Stimulated activated CD4-positive, alpha-beta T cell treated with anti-CD3 and anti-CD28 coated beads, Interleukin-15, amount 100 ng/mL, for 1 hour (primary cell): ENCODE measurements at places on chromosomes 13 and 19.

DNA sequence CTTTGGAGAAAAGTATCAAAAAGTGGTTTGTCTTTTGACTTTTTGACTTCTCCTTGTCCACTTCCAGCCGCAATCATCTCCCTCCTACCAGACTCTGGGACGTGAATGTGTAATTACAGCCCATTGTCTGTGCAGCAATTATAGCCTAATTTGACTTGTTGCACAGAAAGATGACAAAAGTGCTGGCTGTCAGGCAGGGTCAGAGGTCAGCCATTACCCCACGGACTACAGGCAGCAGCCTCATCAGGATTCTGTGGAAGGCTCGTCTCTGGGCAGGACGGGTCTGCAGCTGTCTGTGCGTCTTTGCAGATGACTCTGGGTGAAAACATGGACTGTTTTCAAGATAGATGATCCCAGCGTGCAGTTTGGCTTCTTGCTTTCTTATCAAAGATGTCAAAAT, 102.2 kb upstream of the EDNRB start:
- no peak for DNase-seq

- DNase-seq: no peak
These were observed 73.7 kb upstream of the IPO5 start for GRCh38 chr13:97879646-97880310.

- no peak for DNase-seq
These were observed 24.7 kb downstream of the ZNRF4 start for GRCh38 chr19:5479958-5480357.

DNA sequence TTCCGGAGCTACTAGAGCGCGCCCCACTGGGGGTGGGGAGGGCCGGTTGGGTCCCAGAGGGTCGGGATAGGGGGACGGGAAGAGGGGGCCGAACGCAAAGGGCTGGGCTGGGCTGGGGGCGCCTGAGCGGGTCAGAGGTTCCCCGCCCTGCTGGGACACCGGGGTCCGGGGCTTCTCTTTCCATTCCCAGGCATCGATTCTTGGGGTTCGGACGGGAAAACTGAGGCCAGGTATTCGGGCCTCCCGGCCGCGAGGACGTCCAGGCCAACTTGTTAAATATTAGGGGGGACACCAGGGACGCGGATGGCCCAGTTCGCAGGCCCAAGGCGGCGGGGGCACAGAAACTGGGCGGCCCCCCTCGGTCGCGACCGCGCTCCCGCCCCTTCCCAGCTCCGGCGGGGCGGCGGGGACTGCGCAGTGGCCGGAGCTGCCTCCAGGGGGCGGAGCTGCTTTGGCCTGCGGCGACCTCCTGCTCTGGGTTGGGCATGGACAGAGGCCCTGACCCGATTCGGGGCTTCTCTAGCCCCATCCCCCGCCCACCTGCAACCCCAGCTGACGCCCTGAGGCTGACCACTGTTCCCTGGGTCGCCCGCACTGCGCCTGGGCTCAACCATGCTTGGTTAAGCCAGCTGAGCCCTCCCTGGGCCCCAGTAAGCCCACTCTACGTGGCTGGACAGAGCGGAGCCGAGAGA, 1.2 kb upstream of the KLF16 start:
- DNase-seq: no peak

- DNase-seq: no peak
These were observed 476.3 kb upstream of the SLITRK1 start for GRCh38 chr13:84358601-84359000.

- no peak for DNase-seq
These were observed 96.2 kb downstream of the COL4A2 start for GRCh38 chr13:110403315-110403714.

DNA sequence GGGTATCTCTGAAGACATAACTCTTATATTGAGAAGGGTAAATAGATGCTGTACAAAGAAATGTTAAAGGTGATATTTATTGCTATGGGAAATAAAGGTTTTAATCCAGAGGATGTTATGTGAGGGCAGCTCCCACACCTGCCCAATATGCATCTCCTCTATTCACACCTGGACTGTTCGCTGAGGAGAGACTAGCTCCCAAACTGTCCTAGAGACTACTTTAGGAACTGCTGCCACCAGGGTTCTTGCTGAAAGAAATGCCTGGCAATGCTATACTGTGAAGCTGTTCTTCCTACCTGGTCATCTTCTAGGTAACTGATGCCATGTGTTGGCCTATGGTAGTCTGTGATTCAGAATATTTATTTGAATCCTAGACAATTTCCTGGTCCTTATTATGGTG, 1421.5 kb upstream of the SPRY2 start:
- no peak for DNase-seq

DNA sequence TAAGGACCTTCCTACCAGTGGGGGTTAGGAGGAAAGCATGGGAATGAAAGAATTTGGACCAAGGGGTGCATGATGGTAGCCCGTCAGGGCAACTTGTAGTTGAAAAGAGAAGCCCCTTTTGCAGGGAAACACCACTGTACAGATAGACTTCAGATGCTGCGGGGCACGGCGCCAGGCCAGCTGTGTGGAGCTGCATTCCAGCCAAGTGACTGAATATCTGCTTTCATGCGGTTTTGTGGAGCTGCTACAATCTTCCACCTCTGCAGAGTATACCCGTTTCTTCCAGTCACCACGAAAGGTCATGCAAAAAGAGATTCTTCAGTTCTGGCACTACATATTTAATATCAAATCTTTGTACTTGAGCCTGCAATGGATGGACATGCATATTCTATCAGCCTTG, 104.7 kb downstream of the RGCC start:
- no peak for DNase-seq

- no peak for DNase-seq
These were observed 84.9 kb downstream of the ZIC5 start for GRCh38 chr13:99886706-99887105.

DNA sequence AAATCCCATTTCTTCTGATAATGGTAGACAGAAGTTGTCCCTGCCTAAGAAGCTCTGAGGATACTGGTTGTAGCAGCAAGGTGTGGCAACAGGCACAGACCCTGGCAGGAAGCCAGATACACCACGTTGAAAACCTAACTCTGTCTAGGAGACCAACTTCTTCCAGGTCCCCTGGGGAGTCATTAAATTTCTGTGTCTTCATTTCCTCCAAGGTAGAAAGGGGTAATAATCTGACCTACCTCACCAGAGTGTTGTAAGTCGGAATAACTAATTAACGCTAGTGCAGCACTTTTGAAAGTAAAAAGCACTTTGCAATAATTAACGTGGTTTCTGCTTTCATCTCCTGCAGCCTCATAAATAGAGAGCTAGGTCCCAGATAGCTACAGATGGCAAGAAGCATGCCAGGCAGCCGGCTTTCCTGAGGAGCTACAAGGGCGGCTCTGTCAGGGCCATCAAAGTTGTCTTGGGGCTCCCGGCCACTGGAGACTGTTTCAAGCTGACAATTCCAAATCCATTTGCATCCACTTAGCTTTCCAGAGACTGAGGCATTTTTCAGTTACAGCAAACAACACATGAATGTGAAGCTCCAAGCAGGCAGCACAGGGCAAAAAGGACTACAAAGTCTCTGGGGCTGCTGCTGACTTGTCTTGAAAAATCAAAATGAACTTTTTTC, 176.2 kb downstream of the FOXO1 start:
- no peak for DNase-seq
